Natural killer cell (primary cell): ENCODE measurements at places on chromosomes 2 and 18. TPM values are rescaled to one million over a fixed set of nuclear protein-coding genes. Genes with fewer than 3 reads are reported as not detected.

DNA sequence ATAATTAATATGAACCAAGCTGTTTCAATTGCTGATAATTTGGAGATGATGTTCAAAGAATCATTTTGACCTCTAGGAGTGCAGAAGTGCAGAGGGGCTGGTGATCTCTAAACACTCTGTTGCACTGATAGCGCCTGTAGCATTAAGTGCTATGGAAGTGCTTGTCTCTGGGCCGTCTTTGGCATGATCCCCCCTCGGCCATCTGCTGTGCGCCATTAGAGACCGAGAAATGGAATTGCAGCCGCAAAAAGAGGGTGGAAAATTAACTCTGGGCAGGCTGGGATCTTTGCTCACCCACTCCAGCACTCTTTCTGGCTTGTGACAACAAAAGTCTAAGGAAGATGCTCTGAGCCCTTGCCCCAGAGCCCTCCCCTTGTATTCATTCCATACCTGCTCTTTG lies 23.4 kb downstream of the AKAIN1 start:
- no peaks in the 10 kb centered on the region for H3K27me3 ChIP-seq
- H3K27ac ChIP-seq: no peak overlapping the region
- H3K36me3 ChIP-seq: no peaks in the 10 kb centered on the region

- no peak for DNase-seq
- H3K27me3 ChIP-seq: no peaks in the 10 kb centered on the region
- H3K4me1 ChIP-seq: peaks cover 66% of the 10 kb centered on the region
- H3K4me3 ChIP-seq: no peak overlapping the region
- peak overlapping the region; percentile 81 for H3K27ac ChIP-seq
Observed at GRCh38 chr2:47070155-47070919, 84.8 kb downstream of the STPG4 start.

Gene CHAC2
- 0.83 TPM for total RNA-seq

Gene UGT1A3
- not detected for total RNA-seq
